ENCODE measurements at places on chromosomes 7 and 10.

DNA sequence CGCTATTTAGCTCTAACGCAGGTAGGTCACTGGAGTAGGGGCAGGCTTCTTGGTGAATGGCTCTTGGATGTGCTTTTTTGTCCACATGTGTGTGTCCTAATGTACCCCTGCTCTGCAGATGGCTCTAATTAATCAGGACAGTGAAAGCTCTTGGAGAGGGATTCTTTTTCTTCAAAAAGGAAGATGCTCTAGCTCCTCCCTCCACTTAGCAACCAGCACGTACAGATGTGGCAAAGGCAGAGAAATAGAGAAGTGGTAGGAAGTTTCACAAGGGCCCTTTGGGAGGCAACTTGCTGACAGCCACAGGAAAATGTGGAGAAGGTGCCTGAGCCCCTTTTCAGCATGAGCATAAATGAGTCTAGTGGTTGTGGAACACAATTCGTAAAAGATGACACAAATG, 221.7 kb downstream of the PLXNA4 start:
- DNase-seq: no peak

DNA sequence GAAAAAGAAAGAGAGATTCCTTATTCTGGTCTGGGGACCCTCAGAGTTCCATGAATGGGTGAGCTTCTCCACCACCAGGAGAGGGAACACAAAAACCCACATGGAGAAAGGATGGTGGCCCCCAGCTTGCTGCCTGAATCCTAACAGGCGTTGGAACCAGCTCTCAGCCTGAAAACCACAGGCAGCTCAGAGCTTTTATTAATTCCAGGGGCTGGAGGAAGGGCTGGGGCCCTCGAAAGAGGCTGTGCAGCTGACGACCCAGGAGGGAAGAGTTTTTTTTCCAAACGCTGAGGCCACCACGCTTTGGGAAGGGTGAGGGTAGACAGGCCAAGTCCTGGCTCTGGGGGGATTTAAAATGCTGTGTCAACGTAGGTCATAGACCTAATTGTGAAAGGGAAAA, 10.8 kb upstream of the ELN start:
- DNase-seq: no peak

DNA sequence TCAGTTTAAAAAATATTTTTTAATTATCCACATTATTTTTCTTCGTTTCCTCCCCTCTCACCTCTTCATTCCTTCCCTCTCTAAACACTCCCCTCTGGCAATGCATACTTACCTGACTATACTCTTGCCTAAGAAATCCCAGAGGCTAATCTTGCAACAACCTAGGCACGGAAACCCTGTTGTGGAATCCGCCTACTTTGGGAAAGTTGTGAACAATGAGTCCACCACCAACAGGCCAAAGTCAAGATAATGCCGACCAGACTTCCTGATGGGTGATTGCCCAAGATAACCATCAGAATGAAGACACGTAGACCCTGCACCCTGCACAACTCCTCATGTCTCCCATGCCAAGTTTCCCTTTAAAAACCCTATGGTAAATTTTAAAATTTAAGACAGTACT, 521.5 kb downstream of the KIF20B start:
- DNase-seq: no peak

DNA sequence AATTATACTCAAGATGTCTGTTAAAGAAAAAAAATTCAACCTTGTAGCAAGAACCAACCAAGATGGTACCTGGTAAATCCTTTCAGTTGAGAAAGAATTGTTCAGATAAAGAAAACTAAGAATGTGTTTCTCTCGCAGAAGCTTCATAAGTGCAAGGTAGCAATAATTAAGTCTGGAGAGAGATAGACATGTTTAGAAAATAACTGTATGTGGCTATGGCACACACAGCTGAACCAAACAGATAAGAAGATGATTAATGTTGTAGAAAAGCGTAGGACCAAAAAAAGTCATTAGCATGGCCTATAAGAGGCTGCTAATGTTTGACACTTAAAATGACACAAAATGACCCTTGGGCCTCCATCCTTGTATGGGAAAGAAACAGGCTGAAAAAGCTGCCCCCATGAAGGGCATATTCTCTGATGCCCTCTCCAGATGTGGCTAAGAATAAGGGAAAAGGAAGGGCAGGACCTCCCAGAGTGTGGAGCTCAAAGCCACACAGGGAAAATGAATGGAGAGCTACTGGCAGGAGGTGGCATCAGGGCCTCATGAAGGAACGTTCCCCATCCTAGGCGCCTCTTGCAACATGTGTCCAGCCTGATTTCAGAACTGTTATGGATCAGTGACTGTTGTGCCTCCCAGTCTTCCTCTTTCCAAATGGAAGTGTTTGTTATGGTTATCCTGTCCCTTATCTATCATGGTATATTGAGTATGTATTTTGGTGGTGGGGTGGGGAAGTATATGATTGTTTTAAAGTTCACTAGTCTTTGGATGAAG, 30.7 kb downstream of the TLL2 start:
- peak; percentile 44 for DNase-seq

DNA sequence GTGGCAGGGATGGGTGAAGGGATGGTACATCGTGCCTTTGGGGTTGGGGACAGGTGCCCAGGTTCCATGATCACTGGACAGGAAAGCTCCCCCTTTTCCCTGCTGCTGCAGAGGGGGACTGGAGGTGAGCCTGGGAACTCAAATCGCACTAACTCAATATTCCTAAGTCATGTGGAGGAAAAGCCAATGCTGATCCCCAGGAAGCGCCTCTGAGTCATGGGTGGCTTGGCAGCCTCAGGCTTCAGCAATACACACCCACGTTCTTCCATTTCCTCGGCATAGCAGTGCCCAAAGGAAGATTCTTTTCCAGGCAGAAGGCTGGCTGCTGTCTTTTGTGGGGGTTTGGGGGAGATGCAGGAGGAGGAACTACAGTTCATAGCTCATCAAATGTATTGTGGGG, 165.8 kb downstream of the CCDC3 start:
- DNase-seq: no peak

- DNase-seq: peak; percentile 68
Measured at GRCh38 chr10:1394155-1394912, 338.1 kb downstream of the WDR37 start.

GRCh38 chr10:43110338-43111071, 27.7 kb upstream of the CSGALNACT2 start:
- no peak for DNase-seq

- no peak for DNase-seq
Measured at GRCh38 chr7:7742223-7742622, 23.8 kb upstream of the RPA3 start.

DNA sequence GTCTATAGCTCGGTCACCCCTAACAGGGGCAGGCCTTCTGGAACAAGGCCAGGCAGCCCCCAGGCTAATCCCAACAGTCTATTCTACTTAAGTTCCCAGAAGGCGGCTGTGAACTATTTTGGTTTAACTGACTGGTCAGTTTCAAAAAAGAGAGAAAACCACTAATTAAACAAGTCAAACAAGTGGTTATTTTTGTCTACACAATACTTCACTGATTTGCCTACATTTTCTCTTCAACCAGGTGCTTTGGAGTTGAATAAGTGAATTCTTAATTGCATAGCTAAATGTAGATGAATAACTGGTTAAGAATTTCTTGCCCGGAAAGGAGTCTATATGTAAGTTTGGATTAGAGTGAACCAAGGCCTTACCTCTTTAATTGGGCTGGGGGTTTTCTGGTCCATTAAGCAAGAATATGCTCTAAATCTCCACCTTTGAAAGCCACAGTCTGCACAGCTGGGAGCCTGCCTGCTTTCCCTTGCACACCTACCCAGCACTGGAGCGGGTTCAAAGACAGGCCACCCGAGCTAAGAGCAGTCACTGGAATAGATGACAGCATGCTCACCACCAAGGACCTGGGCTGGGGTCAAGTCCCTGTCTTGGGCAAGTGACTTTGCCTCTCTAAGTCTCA, 70.4 kb downstream of the TBXAS1 start:
- DNase-seq: no peak

DNA sequence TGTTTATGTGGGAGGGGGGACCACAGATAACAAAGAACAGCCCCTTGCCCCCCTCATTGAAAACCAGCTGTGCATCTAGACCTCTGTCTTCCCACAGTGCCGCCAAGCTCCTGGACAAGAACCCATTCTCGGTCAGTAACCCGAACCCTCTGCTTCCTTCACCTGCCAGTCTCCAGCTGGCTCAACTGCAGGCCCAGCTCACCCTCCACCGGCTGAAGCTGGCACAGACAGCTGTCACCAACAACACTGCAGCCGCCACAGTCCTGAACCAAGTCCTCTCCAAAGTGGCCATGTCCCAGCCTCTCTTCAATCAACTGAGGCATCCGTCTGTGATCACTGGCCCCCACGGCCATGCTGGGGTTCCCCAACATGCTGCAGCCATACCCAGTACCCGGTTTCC, 91.0 kb upstream of the PDCD4 start:
- no peak for DNase-seq

DNA sequence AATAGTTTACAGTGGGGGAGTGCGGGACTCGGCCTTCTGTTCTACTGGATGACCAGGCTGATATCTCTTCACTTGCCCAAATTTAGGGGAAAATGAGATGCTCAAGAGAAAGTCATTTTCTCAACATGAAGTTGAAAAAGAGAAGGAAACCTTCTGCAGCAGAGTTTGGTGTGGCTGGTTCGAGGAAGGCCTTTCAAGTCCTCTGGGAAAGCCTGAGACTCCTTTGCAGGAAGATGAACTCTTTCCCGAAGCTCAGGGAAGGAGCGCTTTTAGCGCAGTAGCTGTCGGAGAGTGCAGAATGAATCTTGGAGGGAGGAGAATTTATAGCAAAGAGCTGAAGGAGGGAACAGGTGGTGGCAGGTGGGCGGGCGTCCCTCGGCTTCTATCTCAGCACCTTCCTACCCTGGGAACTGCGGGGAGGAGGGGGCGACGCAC, at the start of gene ATOH7:
Gene ATOH7, minus strand, starts transcription at position 297 of the 435 bp plus-strand sequence. CDS start 436 bp downstream, outside the sequence.
- no peak for DNase-seq

GRCh38 chr7:41316410-41316809, 386.5 kb downstream of the INHBA start:
- no peak for DNase-seq

DNA sequence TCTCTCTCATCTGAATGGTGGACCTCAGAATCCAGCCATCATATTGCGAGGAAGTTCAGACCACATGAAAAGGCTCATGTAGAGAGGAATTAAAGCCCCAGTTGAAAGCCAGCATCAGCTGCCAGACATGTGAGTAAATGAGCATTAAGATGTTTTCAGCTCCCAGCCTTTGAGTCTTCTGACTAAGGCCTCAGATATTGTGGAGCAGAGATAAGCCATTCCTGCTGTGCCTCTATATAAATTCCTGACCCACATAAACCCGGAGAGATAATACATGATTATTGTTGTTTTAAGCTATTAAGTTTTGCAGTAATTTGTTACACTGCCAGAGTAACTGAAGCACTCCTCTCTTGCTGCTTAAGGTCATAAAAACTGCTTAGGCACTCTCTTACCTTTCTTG, 14.6 kb downstream of the FAM149B1 start:
- no peak for DNase-seq

DNA sequence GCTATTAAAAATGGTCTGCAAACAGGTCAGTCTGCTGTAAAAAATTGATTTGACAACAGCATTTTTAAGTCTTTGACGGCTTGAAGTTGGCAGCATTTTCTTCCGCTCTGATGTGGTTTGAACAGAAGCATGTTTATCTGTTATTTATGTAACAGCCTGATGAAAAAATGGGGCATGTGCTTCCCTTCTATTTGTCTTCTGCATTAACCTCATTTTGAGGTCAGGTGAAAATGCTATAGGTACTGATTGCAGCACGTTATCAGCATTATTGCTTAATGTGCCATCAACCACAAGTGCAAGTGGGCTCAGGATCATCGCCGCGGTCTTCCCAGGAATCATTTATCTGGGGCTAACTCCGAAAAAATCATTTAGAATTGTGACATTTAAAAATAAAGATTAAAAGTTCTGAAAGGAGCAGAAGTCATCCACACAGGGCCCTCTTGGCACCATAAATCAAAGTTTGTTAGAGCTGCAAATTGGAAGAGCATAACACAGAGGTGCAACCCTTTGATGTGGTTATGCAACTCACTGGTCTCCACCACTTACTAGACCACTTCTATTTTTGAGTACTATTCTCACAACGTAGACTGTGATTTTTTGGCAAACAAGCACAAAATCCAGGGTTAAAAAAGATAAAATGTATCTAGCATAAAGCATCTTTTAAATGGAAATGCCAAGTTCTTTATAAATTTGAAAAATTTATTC, 307.7 kb downstream of the MDFIC start:
- DNase-seq: no peak

GRCh38 chr7:101904019-101904418, 86.6 kb downstream of the CUX1 start:
- DNase-seq: no peak

GRCh38 chr10:132336919-132337407, 5.0 kb downstream of the LRRC27 start:
- no peak for DNase-seq

GRCh38 chr7:42915356-42915755, 3.5 kb upstream of the C7orf25 start:
- no peak for DNase-seq

DNA sequence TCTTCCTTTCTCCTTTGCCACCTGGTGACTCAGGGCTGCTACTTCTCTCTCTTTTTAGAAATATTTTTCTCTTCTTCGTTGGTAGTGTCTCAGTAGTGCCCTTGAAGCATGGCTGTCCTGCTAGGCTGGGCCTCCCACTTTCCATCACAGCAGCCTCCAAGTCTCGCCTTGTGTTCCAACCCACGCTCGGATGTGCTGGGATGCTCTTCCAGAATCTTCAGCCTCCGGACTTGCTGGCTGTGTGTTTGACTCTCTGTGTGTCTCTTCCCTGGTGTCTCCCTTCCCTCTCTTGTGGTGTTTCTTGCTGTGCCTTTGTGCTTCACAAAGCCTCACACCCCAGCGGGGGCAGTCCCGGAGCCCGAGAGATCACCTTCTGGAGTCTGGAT, 100.5 kb downstream of the INPP5A start:
- peak; percentile 70 for DNase-seq

DNA sequence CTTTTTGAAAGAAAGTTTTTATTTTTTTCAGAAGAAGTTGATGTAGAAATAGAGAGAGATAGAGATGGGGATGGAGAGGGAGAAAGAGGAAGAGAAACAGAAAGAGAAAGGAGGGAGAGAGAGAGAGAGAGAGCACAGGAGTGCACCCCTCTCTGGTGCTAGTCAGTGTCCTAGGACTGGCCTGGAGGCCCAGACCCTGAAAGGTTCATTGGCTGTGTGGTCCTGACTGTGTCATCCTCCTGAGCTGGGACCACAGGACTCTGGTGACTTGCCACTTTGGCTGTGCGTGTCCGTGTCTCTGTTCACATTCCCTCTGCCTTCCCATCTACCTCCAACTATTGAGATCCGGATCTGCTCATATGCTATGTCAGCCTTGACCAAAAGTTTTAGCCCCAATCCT, 62.1 kb upstream of the SHH start:
- DNase-seq: no peak

GRCh38 chr10:66455304-66455703, 470.5 kb upstream of the LRRTM3 start:
- no peak for DNase-seq

DNA sequence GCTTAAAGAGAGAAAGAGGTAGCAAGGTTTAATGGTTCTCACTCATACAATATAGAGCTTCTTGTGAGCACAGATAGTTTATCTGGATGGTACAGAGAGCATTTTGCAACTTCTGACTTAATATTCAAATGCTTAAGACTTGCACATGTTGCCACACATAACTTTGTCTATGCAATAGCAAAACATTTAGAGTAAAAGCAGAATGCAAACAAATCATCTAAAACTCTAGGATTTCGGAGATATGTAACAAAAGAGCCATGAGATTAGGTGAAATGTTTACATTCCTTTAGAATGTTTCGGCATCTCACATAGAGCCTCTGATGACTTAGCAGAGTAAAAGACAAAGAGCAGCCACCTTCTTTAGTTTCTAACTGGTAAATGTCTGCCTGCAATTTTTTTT, 717.1 kb upstream of the LRRN3 start:
- DNase-seq: no peak

- DNase-seq: no peak
Measured at GRCh38 chr10:11264296-11265048, 246.8 kb downstream of the CELF2 start.

- no peak for DNase-seq
Measured at GRCh38 chr7:12570534-12571461, at the start of gene SCIN. TSS of gene SCIN (plus strand) at chr7:12570720. CDS start at chr7:12570787, 67 bp downstream.
